ENCODE measurements at places on chromosomes 2 and 18.

- DNase-seq: no peak
Observed at GRCh38 chr2:95305380-95306061, 8.4 kb downstream of the KCNIP3 start.

GRCh38 chr2:220077488-220077887, 450.1 kb downstream of the SLC4A3 start:
- DNase-seq: no peak

- peak; percentile 49 for DNase-seq
Observed at GRCh38 chr2:37615804-37616676, 55.4 kb downstream of the CDC42EP3 start.

GRCh38 chr2:146189541-146189940, 1655.3 kb upstream of the ACVR2A start:
- no peak for DNase-seq

DNA sequence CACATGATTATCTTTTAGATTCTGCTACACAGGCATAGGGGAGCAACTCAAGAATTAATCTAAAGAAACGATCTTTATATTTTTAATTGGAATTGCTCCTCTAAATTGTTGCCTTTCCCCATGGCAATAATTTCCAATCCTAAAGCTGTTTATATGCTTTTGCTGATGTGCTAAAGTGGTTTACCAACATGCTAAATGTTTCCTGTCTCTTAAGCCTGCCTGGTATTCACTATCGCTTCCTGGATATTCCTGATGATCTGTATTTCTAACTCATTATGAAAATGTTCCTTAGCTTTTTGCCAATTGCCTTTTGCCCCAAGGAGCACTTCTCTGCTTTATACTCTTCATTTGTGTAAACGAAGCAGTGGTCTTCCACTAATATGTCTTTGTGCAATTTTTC, 65.8 kb downstream of the PTPN2 start:
- no peak for DNase-seq

GRCh38 chr2:128520791-128521190, 202.1 kb upstream of the HS6ST1 start:
- no peak for DNase-seq

GRCh38 chr2:127058246-127058953, 48.6 kb downstream of the BIN1 start:
- DNase-seq: no peak

DNA sequence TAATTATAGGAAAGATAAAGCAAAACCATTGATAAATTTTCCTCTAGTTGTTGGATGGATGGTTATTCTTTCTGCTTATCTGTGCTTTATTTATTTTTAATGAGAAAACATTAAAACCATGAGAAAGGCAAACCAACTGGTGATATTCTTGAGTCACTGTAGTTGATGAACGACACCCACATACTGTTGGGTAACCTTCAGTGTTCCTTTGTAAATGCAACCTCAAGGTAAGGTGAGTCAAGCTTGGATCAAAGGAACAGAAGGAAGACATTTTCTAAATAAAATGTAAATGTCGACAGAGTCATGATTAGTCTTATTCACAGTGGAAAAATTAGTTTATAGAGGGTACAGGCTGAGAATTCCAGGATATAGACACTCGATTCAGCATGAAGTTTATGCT, 12.7 kb downstream of the ABCB11 start:
- DNase-seq: no peak

DNA sequence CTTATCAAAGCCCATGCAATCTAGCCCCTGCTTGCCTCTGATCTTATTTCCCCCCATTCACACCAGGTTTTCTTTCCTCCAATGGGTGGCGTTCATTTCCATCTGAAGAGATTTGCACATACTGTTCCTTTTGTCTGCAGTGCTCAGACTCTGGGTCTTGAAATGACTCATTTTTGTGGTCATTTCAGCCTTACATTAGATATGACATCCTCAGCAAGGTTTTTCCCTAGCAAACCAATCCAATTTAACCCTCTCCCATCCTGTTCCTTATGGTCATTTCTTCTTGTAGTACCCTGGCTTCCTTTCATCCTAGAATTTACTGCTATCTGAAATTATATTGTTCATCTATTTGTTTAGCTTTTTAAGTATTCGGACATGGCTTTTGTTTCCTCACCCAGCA, 42.5 kb upstream of the SCN1A start:
- DNase-seq: no peak
